ENCODE measurements at places on chromosomes 5 and 9. TPM values are rescaled to one million over a fixed set of nuclear protein-coding genes. Genes with fewer than 3 reads are reported as not detected.

DNA sequence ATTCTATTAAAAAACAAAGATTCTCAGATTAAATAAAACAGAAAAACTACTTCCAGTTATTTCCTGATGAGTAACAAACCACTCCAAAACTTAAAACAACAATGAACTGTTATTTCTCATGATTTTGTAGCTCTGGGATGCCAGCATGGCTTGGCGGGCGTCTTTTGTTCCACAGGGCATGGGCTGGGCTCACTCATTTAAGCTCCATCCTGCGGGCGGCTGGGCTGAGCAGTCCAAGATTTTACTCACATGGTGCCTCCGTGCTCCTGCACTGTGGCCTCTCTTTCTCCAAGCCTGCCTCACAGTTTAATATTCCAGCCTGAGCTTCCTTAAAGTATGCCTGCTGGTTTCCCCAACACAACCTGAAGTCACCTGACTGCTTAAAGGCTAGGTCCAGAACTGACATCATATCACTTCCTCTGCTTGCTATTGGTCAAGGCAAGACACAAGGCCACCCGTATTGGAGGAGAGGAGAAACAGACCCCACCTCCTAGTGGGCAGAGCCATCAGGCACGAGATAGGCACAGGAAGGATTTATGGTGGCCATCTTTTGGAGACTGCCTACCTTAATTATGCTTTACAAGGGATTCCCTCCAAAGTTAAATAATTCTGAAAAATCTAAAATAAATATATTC lies 41.6 kb upstream of the ZBTB43 start:
- no peaks in the 10 kb centered on the region for H3K4me1 ChIP-seq
- DNase-seq = no peak
- H3K36me3 ChIP-seq = no peaks in the 10 kb centered on the region
- no peaks in the 10 kb centered on the region for H3K27me3 ChIP-seq

DNA sequence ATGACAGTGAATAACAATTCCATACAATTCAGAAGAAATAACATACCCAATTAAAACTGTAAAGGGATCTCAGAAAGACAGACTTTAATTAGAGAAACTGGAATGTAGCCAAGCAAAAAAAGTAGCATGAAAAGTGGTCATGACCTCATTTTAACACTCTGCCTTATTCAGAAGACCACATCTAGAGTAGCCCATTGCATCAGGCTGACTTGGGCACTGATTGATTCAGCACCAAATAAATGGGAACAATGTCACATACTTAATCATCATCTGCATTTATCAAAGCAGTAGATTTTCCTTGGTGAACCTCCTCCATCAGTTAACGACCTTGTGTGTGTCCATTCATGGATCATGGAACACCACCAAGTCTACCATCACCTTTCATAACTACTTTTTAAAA lies 992.1 kb downstream of the NR2F1-AS1 start:
- H3K27ac ChIP-seq = no peak overlapping the region
- H3K36me3 ChIP-seq = no peaks in the 10 kb centered on the region
- DNase-seq = no peak
- H3K27me3 ChIP-seq = no peaks in the 10 kb centered on the region
- H3K4me1 ChIP-seq = no peaks in the 10 kb centered on the region
- H3K4me3 ChIP-seq = no peak overlapping the region

- peaks cover 59% of the 10 kb centered on the region for H3K4me1 ChIP-seq
- H3K27ac ChIP-seq = peak overlapping the region; percentile 99
- peak overlapping the region; percentile 96 for H3K4me3 ChIP-seq
- no peak for DNase-seq
- H3K36me3 ChIP-seq = peaks cover 7% of the 10 kb centered on the region
- no peaks in the 10 kb centered on the region for H3K27me3 ChIP-seq
Measured at GRCh38 chr5:179699616-179700237, 960 bp downstream of the CANX start.

- DNase-seq = peak; percentile 6
- H3K36me3 ChIP-seq = no peaks in the 10 kb centered on the region
- H3K27me3 ChIP-seq = no peaks in the 10 kb centered on the region
- H3K27ac ChIP-seq = no peak overlapping the region
Measured at GRCh38 chr5:155850370-155850769, 476.6 kb upstream of the SGCD start.

The ALDH1A1 gene
- 92.1 TPM for total RNA-seq

The ENTPD2 gene
- 3.5 TPM for total RNA-seq
